ENCODE measurements at places on chromosomes 4 and X.
A peak's percentile ranks its signal among the peaks of the same experiment; 100 is the strongest.

- DNase-seq = no peak
Measured at GRCh38 chr4:182585321-182585720, 331.9 kb downstream of the DCTD start.

GRCh38 chrX:109635146-109635545 is 10.2 kb upstream of the KCNE5 start:
- peak; percentile 8 for DNase-seq

DNA sequence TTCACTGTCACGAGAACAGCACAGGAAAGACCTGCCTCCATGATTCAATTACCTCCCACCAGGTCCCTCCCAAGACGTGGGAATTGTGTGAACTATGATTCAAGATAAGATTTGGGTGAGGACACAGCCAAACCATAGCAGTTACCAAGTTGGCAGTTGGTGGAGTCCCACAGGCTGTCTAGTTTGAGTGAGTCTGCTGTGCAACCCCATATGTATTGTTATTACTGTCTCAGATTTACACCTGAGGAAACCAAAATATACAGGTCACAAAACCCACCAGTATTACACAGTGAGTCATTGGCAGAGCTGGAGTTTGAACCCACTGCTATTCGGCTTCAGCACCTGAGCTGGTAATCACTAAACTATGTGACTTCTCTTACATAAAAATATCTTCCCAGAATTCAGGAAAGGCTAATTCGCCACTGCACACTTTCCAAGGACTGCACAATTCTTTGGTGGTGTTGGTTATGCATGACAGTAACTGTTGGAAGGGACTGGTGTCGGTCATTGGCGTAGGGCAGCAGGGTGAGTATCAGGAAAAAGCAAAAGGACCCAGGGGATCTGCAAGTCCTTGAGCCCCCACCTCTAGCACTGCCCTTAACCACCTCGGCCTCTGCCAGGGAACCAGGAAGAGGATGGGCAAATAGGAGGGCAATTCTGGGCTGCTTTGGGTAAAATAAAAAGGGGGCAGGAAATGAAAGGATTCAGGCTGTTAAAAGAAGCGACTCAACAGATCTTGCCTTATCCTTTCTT is 110.1 kb downstream of the USP46 start:
- DNase-seq = no peak

GRCh38 chr4:108651014-108651791 is 804 bp downstream of the OSTC start:
- peak; percentile 27 for DNase-seq

DNA sequence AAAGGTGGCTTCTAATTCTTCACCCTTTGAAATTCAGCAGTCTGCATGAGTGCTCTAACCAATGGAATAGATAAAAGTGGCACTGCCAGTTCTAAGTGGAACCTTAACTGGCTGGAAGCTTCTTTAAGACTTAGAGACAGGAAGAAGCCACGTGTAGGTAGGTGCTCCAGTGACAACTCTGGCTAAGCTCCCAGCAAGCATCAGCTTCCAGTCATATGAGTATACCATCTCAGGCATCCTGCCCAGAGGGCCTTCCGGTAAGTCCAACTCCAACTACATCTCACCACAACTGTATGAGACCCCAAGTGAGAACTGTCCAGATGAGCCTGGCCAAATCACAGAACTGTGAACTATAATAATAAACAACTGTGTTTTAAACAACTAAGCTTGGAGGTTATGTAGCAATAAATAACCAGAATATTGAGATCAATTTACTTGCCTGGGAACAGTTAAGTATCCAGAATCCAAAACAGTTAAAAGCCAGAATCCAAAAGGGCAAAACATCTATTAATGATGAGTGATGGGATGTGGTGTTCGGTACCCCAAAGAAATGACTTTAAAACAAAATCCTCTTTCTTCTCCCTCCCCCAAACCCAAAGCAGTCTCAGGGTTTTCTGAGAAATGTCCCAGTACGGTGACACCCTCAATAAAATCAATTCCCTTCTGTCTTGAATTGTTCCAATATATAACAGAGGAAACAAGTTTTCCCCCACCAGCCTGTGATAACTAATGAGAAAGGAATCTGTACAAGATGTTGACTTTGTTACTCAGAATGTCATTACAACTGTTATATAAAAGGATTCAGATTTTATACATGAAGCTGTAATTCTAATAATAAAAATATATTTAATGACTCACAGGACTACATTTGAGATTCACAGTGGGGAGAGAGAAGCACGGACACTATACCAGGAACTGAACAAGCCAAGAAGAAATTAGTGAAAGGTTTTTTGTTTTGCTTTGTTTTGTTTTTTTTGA is 4.2 kb downstream of the TSPAN5 start:
- no peak for DNase-seq

DNA sequence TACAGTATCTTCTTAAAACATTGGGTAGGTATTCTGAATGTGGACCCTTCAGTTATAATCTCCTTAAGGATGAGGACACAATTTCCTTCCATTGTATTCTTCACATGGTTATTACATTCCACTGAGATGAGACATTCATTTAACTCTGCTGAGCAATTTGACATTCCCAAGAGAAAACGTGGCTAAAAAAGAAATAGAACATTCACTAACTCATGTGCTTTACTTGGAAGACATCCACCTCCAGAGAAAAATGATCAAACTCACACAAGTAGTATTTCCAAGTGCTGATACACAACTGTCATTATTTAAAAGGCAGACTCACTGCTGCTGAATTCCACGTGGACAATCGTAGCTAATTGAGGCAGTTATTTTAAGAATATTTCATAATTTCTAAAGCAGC is 227.9 kb upstream of the ANKRD50 start:
- DNase-seq = no peak

- no peak for DNase-seq
Measured at GRCh38 chr4:61921920-61922319, 721.8 kb downstream of the ADGRL3 start.

- DNase-seq = peak; percentile 75
Measured at GRCh38 chrX:15471028-15471427, 22.1 kb downstream of the PIR start.

- no peak for DNase-seq
Measured at GRCh38 chr4:185036019-185036418, 17.7 kb downstream of the HELT start.

- DNase-seq = peak; percentile 27
Measured at GRCh38 chr4:37453281-37453998, 208.9 kb downstream of the NWD2 start.

- no peak for DNase-seq
Measured at GRCh38 chr4:6109842-6110560, 90.3 kb downstream of the JAKMIP1 start.

- no peak for DNase-seq
Measured at GRCh38 chrX:29242856-29243255, 655.6 kb downstream of the IL1RAPL1 start.

DNA sequence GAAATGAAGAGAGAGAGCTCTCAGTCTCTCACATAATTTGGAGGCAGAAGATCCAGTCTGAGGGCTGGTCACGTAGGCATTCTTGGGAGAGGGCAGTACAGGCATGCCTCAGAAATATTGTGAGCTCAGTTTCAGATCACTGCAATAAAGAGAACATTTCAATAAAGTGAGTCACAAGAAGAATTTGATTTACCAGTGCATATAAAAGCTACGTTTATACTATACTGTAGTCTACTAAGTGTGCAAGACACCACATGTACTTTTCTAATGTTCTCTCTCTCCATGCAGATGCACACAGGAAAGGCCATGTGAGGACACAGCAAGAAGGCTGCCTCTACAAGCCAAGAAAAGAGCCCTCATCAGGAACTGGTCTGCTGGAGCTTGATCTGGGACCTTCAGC is 583.5 kb upstream of the FAT1 start:
- DNase-seq = no peak

GRCh38 chr4:148173397-148174017 is 268.7 kb downstream of the NR3C2 start:
- DNase-seq = no peak

- DNase-seq = peak; percentile 23
Measured at GRCh38 chr4:183633476-183634400, 25.2 kb downstream of the RWDD4 start.

- DNase-seq = no peak
Measured at GRCh38 chr4:99803566-99804101, 13.0 kb upstream of the DAPP1 start.

GRCh38 chr4:94653095-94653649 is 104.6 kb upstream of the BMPR1B start:
- DNase-seq = no peak

- no peak for DNase-seq
Measured at GRCh38 chr4:2698951-2699505, 57.1 kb downstream of the TNIP2 start.

- no peak for DNase-seq
Measured at GRCh38 chr4:51836549-51836948, 6.4 kb upstream of the DCUN1D4 start.

All from activated CD4-positive, alpha-beta T cell treated with anti-CD3 and anti-CD28 coated beads, Interleukin-2, amount 50 U/mL, for 16 hours (primary cell).